HT1080 (cell line): ENCODE measurements at places on chromosomes 2 and 18. TPM values are rescaled to one million over a fixed set of nuclear protein-coding genes. Genes with fewer than 3 reads are reported as not detected.

Gene NETO1
- total RNA-seq, result not detected in 2 replicates

Gene CSRNP3
- total RNA-seq, result not detected in 2 replicates

Gene MYCN
- not detected in 2 replicates for total RNA-seq

GRCh38 chr2:80312282-80312839, 7.8 kb upstream of the LRRTM1 start:
- DNase-seq, result no peak

DNA sequence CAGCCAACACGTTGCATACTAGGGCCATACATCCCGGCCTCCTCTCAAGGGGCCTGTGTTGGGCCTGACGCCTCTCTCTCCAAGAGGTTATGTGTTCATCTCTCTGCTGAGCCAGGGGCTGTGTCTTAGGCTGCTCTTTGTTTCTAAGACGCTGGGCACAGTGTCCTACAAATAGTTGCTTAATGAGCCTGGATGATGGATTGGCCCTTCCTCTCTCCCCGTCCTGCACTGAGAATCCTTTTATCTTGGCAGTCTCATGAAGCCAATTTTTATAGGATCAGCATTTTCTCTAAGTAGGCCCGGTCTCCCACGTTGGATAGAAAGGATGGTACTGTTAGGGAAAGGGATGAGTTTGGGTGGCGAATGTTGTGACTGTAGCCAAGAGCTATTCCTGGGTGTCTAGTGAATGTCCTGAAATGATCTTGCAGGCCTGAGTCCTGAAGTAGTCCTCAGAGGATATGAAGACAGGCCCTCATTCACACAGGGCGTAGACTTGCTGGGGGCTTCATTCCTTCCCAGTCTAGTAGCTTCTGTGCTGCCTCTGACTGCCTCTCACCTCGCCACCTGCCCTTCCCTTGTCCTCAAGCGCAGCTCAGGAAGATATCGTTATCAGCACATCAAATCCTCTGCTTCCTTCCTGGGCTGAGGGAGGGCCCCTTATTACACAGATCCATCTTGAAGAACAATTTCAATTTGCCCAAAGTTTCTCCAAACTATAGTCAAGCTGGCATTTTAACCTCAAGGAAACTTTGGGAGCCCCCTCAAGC, 8.8 kb downstream of the LBH start:
- no peak for DNase-seq

- no peak for DNase-seq
Measured at GRCh38 chr2:192885569-192886160, 690.9 kb upstream of the TMEFF2 start.

GRCh38 chr2:239956818-239957261, 68.3 kb downstream of the NDUFA10 start:
- no peak for DNase-seq

DNA sequence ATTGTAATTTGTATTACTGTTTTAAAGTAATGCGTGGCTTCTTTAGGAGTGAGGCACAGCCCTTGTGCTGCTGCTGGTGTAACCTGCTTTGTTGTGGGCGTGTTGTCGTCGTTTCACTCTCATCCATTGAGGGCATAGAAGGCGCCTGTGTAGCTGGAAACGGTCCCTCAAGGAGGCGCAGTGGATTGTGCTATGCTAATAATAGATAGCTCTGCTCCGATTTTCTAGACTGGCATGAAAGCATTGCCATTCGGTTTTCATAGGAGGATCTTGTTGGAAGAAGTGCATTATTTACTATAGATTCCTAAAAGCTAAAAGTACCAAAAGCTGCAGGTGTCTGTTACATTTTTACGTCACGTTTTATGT, 17.9 kb downstream of the RAB12 start:
- no peak for DNase-seq
